Fibroblast of skin of scalp (primary cell): ENCODE measurements at places on chromosomes 3 and 15.

DNA sequence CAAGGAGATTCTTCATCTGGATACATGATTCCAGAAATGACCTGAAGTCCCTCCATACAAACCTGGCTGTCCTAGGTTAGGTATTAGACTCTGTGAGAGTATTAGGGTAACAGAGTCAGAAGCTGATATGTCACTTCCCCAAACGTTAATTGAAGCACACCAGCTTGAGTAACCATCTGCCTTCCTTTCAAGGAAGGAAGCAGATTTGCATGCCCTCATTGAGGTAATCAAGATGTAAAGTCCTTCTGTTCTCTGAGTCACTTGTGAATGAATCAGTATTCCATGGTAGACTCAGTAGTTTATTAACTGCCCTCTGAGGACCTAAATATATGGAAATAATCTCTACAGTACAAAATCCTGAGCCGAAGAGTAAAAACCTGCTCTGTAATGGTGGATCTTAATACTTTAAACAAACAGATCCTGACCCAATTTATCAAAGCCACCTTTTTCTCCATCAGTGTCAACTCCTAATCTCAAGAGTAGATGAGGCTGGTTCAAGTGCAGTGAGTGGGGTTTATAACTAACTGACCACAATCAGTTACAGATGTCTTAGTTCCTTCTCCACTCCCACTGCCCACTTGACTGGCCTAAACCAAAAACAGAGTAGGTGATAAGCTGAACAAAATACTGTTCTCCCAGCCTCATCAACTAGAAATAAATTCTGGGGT lies 246.2 kb upstream of the CHRM5 start:
- DNase-seq: peak; percentile 18

GRCh38 chr3:148020861-148021260 lies 611.7 kb downstream of the ZIC1 start:
- DNase-seq: no peak

GRCh38 chr3:129593595-129594339 lies 12.7 kb downstream of the PLXND1 start:
- peak; percentile 48 for DNase-seq

- no peak for DNase-seq
Observed at GRCh38 chr15:91281947-91282346, 181.9 kb downstream of the SV2B start.

DNA sequence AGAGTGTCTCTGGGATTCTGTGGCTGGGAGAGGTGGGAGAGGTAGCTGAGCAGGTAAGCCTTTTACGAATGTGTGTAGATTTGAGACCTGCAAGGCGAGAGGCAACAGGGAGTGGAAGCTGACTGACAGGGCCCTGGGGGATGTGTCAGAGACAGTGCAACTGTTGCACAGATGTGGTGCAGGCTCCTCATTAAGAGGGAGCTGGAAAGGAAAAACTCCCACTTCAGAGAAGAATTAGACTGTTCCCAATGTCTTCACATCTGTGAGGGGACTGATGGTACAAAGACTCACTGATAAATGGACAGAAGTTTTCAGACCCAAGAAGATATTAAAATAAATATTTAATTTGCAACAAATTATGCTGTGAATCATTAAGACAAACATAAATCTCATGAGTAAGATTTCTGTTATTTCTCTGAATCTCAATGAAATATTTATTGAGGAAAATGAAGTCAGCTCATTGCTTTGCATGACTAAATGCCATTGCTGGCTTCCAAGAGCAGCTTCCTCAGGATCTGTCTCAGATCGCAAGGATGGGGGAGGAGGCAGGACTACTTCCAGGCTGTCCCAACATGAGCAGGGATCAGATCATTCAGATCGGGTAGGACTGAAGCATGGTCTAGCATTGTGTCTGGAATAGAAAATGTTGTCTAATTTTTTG lies 127.3 kb upstream of the ROPN1 start:
- DNase-seq: peak; percentile 93

DNA sequence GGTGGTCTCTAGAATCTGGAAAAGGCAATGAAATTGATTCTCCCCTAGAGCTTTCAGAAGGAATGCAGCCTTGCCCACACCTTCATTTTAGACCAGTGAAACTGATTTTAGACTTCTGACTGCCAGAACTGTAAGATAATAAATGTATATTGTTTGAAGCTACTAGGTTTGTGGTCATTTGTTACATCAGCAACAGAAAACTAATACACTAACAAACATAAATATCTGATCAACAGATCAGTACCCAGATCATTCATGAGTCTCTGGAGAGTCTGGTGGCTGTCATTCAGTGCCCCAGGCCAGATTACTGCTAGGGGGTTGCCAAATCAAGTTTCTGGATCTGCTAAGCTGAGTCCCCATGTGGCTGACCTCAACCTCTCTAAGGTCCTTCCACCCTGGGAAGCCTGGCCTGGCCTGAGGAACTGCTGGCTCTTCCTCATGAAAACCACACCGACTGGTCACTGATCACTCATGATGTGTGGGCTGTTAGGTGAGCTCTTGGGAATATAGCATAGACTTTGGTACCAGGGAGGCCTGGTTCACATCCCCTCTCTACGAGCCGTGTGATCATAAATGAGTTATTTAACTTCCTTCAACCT lies 11.1 kb upstream of the LACTB start:
- DNase-seq: no peak

GRCh38 chr15:67419705-67420104 lies 101.2 kb upstream of the C15orf61 start:
- no peak for DNase-seq

- DNase-seq: peak; percentile 59
Observed at GRCh38 chr15:101320501-101321052, 25.5 kb upstream of the SNRPA1 start.

- peak; percentile 33 for DNase-seq
Observed at GRCh38 chr3:191499307-191500080, 38.5 kb downstream of the PYDC2 start.

GRCh38 chr3:135869439-135870105 lies 96.0 kb upstream of the PPP2R3A start:
- DNase-seq: no peak

- no peak for DNase-seq
Observed at GRCh38 chr3:14204515-14205284, 26.1 kb downstream of the LSM3 start.

DNA sequence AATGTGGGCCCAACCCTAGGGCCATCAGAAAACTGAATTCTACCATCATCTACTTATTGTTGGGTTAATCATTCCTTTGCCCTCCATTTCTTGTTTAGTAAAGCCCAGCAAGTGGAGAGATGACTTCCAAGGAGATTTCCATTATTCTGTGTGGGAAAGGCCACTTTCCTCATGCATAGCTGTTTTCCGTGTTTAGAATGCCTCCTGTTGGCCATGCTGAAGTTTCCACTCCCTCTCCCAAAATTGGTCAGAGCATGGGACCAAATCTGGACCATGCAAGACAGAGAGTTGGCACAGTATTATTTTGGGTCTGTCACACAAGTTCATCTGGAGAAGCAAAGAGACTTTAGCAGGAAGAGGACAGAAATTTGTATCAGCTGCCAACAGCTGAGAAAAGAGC lies 15.3 kb upstream of the SUSD5 start:
- DNase-seq: no peak

DNA sequence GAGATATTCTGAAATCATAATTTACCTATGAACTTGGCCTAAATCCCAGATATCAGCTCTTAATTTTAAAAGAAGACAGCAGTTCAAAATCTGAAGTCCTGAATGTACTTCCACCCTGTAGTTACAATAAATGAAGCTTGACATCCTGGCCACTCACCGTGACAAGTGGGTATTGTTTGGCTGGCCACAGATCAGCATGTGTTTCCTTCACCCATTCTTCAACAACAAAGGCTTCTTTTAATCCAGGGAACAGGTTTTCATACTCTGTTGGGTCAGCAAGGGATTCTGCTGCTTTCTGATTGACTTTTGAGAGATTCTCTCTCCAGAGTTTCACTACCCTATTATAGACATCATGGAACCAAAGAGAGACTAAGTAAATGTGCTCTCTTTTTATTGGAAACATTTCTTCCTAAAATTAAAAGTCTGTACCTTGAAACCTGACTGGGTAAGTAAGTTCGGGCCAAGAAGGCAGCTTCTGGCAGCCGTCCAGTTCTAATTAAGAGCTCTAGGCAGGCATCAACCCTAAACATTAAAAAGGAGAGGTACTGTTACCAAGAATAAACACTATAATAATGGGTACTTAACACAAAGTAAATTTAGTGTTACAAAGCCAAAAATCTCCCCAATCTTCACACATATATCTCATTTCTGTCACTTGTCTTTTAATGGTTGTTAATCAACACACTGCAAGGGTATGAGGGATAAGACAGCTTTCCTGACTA lies 15.2 kb downstream of the MRPS22 start:
- no peak for DNase-seq
